ENCODE measurements at places on chromosomes 7 and 10.

GRCh38 chr7:36670585-36671431, 53.5 kb downstream of the AOAH start:
- peak; percentile 31 for DNase-seq

DNA sequence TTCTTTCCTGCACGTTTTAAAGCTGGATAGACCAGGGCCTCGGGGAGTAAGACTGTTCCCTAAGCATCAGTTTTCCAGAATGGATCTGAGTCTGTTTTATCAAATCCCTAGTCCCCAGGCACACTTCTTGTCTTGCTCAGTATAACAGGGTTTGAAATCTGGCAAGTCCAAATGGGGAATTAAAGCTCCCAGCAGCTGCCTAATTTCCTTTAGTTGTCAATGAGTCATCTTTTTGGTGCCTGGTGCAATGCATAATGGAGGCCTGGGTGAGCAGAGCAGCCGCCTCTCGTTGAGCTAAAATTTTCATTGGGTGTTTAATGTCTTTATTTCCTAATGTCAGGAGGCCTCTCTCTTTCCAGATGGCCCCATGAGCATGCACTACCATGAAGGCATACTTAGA, 87.9 kb downstream of the STRA8 start:
- no peak for DNase-seq

GRCh38 chr7:159115601-159116501, 28.8 kb downstream of the VIPR2 start:
- no peak for DNase-seq

- no peak for DNase-seq
Measured at GRCh38 chr10:80164596-80164995, 32.1 kb downstream of the PLAC9 start.

GRCh38 chr10:76540786-76541185, 1096.8 kb downstream of the KCNMA1 start:
- no peak for DNase-seq

DNA sequence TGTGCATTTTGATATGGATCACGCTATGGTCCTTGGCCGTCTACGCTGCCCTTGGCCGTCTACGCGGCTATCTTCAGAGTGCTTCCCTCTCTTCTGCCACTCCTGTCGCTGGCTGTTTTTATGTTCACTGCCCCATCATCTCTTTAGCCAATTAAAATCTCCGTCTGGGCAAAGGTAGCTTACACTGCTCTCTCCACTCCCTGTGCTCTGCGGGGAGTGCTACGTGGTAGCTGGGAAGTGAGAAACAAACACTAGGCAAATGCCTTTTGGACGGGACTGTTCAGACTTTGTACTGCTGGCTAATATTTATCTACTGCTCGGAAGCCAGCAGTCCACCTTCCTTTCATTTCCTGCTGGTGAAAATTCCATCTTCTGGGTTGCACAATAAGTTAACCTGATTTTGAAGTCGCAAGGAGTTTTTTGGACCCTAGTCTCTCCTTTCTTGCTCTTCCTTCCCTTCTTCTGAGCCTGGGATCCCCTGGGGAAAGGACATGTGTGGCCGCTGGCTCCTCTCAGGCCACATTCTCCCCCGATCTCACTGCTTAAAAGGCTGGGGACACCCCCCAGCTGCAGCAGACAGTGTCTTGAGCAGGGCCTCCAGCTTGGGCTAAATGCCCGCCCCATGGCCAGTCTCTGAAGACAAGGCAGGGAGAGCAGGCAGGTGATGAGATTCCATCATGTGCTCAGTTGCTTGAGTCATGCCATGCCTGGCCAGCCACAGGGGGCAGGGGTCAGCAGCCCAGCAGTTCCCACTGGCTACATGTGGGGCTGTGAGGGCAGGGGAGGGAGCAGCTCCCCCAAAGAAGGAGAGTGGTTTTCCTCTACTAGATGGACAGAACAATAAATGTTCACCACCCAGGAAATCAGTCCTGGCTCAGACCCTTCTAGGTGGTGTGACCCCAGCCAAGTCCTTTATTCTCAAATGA, 25.5 kb upstream of the RBM33 start:
- DNase-seq, result no peak

DNA sequence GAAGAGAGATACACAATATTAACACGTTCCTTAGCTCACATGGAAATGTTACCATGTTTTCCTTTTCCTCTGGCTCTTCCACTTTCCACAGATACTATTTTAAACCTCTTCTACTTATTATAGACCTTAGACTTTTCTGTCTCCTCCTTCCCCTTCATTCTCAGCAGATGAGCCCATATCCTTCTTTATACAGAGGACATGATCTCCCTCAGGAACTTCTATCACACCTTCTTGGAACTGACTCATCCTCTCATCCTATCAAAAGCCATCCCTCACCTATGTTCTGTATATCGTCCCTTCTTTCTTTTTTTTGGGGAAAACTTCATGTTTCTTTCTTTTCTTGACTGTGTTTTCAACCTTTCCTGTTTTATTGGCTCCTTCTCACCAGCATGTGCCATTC, 20.8 kb downstream of the MTPN start:
- no peak for DNase-seq

DNA sequence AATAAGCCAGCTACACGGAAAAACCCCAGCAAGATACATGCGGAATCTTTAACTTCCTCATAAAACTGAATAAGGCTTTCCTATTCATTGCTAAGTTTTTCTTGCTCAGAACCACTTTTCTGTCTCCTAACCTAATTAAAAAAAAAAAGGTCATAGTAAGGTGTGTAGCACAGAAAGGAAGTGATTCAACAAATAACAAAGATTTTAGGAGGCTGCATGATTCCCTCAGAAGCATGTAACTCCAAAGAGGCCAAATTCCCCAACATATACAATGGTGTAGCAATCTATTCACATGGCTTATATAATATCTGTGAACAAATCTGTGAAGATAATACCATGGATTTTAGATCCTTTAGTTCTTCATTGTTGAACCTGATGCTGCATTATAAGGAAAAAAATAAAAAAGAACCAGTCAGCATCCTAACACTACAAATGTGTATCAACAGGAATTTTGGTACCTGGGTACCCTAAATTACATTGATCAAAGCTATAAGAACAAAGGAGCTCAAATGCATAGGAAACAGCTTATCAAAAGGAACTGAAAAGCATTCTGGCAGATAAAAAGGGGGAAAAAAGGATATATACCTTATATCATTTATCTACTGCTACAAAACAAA, 63.8 kb downstream of the IMMP2L start:
- no peak for DNase-seq

GRCh38 chr10:74955796-74956195, 129.4 kb downstream of the KAT6B start:
- DNase-seq, result no peak

GRCh38 chr10:89891006-89891535, 189.7 kb downstream of the KIF20B start:
- no peak for DNase-seq

GRCh38 chr10:71435571-71436267, 39.0 kb downstream of the CDH23 start:
- DNase-seq, result no peak

- DNase-seq, result no peak
Measured at GRCh38 chr7:55641273-55641691, 69.0 kb upstream of the VOPP1 start.

- DNase-seq, result no peak
Measured at GRCh38 chr10:114281006-114281405, 42.0 kb downstream of the VWA2 start.

DNA sequence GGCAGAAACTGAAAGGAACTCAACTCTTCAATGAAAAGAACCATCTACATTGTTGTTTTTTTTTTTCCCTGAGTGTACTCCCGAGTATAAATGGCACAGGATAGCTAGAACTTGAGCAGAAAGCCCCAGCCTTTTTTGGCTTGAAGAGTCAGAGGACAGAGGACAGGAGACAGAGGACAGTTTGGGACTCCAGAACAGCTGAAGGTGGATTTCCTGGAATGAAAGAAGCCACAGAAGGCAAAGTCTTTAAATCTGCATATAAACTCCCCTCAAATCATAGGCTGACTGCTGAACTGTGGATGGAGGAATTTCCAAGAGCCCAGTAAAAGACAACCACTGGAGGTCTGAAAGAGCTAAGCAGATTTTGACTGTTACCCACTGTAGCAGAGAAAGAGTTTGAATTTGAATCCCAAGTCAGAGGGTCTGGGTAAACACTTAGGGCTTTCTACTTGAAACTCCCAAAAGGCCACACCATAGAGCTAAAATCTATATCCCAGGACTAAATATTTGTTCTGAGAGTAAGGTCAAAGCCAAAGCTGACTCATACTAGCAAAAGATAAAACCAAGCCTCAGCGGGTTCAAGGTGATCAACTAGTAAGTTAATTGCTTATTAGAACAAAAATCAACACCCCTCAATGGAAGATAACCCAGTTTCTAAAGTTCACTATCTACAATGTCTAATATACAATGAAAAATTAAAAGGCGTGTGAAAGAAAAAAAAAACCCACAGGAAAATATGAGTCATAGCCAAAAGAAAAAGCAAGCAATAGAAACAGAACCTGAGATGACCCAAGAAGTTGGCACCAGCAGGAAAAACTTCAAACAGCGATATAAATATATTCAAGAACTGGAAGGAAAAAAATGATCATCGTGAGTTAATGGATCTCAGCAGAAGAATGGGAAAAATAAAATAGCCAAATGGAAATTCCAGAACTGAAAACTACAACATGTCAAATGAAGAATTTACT, 1.8 kb upstream of the OPN1SW start:
- no peak for DNase-seq

- DNase-seq, result no peak
Measured at GRCh38 chr10:114669648-114670047, 11.6 kb upstream of the ABLIM1 start.

DNA sequence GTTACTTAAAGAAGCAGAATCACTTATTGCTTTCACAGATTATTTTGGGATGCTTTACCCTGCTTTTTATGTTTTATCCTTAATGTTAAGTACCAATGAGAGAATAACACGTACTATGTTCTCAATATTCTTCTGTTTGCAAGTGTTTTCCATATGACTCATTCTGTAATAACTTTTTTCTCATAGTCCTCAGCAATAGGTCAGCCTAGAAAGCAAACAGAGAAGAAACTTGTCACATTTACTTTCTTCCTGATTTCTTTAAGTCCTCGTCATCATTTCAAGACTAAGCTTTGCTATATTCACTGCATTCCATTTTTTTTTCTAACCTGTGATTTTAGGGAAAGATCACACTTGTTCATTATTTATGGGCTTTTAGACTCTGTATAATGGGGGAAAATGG, 6.8 kb upstream of the AGR2 start:
- no peak for DNase-seq

- no peak for DNase-seq
Measured at GRCh38 chr7:158682456-158682855, 22.1 kb downstream of the NCAPG2 start.

DNA sequence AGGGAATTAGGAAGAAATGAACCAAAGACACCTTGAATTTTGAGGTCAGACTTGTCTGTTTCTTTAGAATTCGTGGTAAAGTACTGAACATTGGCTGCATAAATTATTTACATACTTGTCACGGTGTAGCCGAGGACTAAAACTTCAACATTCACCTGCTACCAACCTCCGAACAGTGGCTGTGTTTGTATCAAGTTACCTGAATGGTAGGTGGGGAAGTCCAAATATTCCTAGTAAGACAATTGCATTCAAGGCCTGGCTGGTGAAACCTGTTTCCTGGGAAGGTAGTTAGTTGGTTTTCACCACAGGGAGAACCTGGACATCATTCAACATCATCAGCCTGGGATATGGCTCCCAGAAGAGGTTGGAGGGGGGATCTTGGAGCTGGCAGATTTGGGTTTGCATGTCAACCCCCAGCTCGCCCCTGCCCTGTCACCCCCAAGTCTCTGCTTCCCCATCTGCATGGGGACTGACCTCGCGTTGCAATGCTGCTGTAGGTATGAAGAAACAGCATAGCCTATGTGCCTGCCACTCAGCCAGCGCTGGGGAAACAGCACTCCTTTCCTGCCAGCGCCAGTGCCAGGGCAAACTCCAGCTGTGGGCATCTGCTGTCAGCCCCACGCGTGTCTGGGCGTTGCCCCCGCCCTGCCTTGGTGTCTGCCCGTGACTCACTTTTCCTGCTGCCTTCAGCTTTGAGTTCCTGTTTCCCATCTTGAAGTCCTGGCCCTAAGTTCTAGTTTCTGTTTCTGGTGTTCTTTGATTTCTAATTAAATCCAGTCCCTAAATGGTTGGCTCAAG, 12.7 kb upstream of the LARP4B start:
- DNase-seq, result peak; percentile 7

GRCh38 chr10:62528441-62528840, 154.3 kb downstream of the ZNF365 start:
- no peak for DNase-seq

- DNase-seq, result no peak
Measured at GRCh38 chr7:128770233-128770632, 5.4 kb downstream of the OPN1SW start.

DNA sequence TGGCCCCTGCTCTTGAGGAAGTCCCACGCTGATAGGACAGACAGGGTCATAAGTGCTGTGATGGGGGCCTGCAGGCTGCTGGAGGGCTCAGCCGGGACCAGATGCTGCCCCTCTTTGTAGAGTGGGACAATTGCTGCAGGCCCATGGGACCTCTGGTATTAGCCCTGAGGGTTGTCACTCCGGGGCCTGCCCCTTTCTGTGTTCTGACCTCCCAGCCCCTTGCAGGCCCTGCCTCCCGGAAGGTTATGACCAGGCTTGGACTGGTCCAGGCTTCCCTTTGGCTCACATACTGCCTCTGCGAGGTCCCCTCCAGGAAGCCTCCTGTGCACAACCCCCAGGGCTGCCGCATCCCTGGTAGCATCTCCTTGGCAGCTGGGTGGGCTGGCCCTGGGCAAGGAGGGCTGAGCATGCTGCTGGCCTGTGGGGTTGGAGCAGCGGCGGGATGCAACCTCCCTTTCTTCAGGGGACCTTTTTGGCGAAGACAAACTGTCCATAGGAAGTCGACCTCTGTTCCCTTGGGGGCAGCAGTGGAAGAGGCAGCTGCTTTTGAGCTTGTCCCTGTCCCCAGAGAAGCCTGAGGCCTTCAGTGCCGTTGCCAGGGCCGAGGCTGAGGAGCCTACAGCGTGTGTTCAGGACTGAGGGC, 8.8 kb downstream of the LIMK1 start:
- DNase-seq, result no peak

DNA sequence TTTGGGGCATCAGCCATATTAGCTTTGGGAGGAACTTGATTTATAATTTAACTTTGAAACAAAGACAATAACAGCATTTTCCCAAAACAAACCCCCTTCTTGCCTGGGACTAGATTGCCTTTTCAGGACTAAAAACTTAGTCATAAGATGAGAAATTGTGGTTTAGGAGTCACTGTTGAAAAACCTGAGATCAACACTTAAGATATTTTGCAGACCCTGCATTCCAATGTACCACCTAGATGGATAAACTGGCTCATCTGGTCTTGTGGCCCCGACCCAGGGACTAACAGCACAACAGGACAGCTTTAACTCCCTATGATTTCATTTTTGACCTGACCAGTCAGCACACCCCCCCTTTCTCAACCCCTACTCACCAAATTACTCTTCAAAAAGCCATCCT, 1165.4 kb downstream of the XPNPEP1 start:
- no peak for DNase-seq

GRCh38 chr10:114856544-114857287, 35.1 kb downstream of the FHIP2A start:
- DNase-seq, result no peak

- DNase-seq, result no peak
Measured at GRCh38 chr7:48637382-48637781, 287.0 kb upstream of the CDC14C start.

- no peak for DNase-seq
Measured at GRCh38 chr10:19848226-19848985, 32.2 kb downstream of the PLXDC2 start.
